ENCODE measurements at places on chromosomes 2 and 18.

- no peak for DNase-seq
Measured at GRCh38 chr2:211854832-211855231, 683.8 kb downstream of the ERBB4 start.

DNA sequence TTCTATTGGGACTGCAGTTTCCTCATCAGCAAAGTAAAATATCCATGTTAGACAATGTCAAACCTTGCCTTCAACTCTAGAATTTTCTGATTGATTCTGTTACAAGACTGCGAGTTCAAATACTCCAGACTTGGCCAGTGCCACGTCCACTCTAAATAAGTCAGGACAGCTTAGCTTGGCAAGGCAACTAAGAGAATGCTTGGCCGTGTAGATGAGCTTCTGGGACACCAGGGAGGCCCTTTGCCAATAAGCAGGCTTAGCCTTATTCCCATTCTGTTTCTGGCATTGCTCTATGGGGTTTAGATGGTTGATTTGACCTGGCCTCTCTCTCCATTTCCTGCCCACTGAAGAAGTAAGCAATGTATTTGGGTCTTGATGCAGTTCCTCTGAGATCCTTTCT is 218.1 kb upstream of the SIX2 start:
- no peak for DNase-seq

- no peak for DNase-seq
Measured at GRCh38 chr2:216090369-216090786, 8.7 kb downstream of the TMEM169 start.

DNA sequence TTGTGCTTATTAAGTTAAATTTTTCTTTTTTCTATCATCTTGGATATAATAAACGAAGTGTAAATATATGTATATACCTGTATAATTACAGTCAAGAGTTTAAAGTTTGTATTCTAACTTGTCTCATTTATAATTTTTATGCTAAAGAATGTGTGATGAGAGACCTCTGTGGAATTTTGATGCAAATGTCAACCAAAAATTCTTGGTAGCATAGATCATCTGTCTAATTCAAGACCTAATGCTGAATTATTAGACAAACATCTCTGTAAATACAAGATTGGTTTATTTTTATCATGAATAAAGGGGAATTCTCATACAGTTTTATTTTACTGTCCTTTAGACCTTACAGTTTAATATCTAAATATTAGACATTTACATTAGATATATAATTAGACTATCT is 149.2 kb upstream of the VWC2L start:
- DNase-seq, result no peak

DNA sequence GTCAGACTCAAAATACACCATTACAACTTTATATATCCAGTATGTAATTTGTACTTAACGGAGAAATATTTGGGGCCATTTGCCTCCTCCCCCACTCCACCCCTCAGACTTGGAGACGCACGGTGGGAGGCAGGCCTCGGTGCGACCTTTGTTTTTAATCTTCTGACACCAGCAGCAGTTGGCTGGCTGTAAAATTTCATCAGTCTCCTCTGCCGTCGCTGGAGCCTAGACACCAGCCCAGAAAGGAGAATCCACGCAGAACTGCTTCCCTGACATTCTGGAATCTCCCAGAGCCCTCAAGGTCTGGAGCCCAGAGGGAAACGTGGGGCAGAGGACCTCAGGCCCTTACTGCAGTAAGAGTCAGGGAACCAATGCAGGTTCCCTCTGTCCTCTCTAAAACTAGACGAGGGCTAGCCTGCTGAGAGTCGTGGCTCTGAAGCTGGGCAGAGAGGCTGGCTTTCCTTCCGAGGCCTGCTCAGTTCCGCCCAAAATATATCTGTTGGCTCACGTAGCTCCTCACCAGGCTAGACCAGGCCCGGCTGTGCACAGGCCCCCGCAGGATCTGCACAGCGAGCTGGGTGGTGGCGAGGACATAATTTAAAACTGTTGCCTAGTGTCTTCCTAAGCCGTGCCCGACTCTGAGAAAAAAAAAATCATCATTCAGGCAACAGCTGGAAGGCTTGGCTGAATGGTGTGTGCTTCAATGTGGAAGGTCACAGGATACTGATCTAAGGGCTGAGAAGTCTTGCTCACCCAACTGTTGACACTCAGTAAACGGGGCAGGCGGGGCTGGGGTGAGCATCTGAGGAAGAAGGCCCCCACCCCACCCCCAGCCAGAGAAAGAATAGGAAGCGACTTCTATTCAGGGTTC is 40.4 kb downstream of the EN1 start:
- no peak for DNase-seq

DNA sequence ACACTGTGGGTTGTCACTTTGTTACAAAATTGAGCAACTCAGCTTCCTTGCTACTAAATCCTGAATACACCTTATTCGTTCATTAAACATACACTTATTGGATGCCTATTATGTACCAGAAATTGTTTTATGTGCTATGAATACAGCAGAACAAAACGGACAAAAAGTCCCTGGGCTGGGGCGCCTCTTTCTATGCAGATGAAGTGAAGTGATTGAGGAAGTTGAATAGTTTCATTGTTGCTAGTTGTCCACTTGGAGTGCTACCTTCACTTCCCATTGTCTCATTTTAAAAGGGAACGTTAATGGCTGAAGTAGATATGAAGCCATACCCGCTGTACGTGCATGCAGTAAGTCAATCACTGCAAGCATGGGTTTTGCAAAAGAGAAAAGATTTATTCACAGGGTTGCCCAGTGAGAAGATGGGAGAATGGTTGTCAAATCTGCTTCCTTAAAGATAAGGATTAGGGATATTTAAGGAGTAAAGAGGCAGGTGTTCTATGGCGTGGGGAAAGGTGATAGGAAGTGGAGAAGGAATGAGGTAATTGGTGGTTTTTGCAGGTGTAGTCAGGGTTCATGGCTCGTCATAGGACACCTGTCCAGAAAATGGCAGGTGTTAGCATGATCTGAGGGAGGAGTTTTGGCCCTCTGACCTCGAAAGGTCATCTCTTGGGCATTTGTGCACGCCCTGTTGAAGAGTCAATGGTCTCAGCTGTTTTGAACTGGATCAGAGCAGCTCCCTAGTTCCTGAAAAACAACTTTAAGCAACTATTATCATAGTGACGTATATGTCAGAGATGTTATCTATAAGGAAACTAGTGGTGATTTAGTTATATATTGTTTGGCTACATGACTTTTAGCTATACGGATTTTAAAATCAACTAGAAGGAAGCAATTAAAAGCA is 23.5 kb downstream of the TRPM8 start:
- no peak for DNase-seq

GRCh38 chr2:161576421-161576820 is 47.8 kb upstream of the SLC4A10 start:
- no peak for DNase-seq

GRCh38 chr18:3931542-3932112 is 481.7 kb downstream of the TGIF1 start:
- no peak for DNase-seq

DNA sequence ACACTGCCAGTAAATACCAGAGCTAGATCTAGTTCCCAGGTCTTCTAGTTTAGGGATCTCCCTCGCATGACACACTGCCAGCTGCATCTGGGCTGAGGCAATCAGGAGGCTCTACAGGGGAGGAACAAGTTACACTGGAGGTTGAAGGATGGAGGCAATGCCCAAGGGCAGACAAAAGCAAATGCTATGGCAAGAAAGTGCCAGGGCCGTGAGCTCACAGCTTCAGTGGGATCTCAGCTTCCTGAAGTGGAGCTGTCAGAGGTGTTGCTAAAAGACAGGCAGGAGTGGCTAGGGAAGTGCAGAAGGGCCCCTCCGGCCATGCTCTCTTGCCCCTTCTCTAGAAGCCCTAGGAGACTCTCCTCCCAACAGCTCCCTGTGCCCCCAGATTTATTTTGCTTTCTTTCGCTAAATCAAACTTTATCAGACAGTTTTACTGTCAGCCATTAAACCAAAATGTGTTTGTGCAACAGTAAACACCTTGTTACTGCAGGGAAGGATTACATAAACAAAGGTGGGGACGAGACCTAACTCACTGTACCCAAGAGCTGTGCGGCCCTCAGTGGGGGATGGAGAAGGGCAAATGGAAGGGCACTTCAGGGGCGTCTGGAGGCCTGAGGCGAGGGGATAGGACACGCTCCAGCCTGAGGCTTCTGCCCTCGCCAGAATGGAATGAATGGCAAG is 39.4 kb upstream of the PKDCC start:
- DNase-seq, result no peak

- DNase-seq, result no peak
Measured at GRCh38 chr2:115874427-115874826, 1432.0 kb downstream of the DPP10 start.

GRCh38 chr2:68937346-68938055 is 15.2 kb downstream of the GKN2 start:
- DNase-seq, result no peak

DNA sequence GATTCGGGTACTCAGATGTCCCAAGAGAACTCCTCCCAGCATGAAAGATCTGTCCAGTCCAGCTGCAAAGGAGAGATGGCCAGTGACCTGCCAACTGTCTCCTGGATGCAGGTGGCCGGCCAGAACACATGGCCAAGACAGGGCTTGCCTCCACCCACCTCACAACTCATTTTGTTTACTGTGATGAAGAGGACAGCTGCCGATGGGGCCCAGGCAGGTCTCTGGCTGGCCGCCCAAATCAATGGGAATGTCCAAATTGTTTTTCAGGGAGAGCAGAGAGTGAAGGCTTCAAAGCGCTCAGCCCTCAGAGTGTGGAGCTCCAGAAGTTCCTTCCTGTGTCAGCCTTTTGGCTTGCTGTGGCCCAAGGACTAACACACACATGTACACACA is 41.9 kb downstream of the FOSL2 start:
- no peak for DNase-seq

DNA sequence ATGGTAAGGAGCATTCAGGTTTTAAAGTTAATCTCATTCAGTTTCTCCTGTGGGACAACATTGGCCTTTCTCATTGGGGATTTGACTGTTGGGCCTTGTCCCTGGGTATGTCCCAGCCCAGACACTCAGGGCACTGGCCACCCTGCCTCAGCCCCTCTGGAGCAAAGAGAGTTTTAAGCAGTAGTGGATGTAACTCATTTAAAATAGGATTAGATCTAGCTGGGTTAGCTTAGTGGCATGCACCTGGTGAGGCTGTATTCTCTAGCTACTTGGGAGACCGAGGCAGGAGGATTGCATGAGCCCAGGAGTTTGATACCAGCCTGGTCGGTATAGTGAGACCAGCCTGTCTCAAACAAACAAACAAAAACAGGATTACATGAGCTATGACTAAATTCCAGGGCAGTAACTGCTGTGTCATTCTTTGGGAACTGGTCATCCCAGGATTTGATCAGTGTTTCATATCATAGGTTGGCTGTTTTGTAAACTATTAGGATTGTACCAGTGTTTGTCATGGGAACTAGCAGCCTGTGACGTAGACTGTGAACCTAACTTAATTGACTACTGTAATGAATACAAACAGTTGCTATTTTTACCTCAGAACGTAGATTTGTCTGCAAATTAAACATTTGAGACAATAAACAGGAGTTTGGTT is 12.5 kb downstream of the INPP4A start:
- no peak for DNase-seq

DNA sequence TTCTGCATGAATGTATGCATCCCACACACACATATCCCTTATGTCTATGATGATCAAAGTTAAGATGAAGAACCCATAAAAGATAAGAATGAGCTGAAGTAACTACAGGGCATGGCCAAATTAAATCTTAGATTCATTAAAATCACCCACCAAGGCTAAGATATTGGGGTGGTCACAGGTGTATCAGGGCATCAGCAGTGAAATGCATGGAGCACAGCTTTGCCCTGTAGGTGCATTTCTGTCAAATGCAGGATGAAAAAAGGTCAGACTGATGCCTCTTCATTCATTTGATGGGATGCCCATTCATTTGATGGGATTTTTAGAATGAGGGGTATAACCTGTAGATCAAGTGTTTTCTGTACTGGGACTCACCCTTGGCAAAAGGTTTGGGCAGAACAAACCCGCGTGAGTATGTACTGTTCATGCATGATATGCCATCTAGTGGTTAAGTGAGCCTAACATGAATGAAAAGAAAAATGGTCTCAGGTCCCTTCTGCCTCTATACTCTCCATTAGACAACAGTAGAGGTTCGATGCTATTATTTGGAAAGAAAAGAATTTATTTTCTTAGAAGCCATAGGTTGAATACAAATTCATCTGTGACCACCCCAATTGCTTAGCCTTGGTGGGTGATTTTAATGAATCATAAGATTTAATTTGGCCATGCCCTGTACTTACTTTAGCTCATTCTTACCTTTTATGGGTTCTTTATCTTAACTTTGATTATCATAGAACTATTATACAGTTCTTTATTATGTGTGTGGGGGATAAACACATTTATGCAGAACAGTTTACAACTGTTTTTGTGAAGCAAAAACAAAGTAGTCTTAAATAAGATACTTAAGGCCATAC is 43.2 kb upstream of the NOSTRIN start:
- DNase-seq, result peak; percentile 5

DNA sequence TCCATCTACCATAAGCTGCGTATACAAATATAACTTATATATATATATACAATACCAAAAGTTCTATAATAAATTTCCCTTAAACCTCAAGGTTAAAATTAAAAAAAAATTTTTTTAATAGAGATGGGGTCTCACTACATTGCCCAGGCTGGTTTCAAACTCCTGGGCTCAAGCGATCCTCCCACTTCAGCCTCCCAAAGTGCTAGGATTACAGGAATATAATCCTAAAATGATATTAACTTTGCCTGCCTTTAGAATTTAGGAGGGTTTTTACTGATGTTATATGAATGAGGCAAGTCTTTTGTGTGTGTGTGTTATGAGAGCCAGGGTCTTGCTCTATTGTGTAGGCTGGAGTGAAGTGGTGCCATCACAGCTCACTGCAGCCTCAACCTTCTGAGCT is 49.2 kb downstream of the HNRNPLL start:
- DNase-seq, result no peak

- no peak for DNase-seq
Measured at GRCh38 chr2:109385506-109385905, 228.3 kb downstream of the SEPTIN10 start.

DNA sequence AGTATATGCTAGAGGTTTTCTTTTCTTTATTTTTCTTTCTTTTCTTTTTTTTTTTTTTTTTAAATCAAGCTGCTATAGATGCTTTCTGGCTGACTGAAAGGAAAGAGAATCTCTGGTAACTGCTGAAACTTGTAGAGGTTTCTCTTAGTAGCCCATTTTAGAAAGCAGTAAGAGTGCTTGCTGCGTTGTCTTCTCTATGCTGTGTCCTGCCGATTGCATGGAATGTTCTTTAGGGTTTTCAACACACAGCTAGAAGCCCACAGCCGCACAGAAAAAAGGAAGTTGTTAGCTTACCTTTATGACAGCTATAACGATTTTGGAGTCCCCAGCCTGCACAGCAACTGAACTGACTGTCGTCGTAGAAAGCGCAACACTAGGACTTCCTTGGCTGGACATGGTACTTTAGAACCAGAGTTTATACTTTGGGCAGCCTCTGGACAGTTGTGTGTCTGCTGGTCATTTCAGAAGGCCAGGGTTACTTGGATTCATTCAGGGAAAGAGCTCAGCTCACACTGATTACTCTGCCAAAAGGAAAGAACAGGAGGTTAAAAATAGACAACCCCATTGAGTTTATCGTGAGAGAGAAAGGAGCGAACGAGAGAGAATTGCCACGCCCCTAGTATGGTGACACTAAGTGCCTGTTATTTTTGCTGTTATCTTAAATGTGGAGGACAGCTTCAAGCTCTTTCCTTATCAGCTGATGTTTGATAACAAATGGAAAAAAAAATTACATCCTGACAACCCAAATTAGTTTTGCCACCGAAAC is at the start of gene CCDC141:
Gene CCDC141, minus strand, starts transcription at position 592 of the 766 bp plus-strand sequence. Its CDS starts 196 bp downstream, at position 396.
- no peak for DNase-seq

- DNase-seq, result no peak
Measured at GRCh38 chr2:99478632-99479031, 11.2 kb downstream of the REV1 start.
